ENCODE measurements at places on chromosomes 1 and 21. TPM values are rescaled to one million over a fixed set of nuclear protein-coding genes. Genes with fewer than 3 reads are reported as not detected.

The OSCP1 gene
- total RNA-seq, result 5.7 TPM

GRCh38 chr1:185440877-185441276 lies 123.8 kb upstream of the IVNS1ABP start:
- no peak for DNase-seq

The UHMK1 gene
- 51.7 TPM for total RNA-seq

The CNKSR1 gene
- total RNA-seq, result 13.0 TPM

DNA sequence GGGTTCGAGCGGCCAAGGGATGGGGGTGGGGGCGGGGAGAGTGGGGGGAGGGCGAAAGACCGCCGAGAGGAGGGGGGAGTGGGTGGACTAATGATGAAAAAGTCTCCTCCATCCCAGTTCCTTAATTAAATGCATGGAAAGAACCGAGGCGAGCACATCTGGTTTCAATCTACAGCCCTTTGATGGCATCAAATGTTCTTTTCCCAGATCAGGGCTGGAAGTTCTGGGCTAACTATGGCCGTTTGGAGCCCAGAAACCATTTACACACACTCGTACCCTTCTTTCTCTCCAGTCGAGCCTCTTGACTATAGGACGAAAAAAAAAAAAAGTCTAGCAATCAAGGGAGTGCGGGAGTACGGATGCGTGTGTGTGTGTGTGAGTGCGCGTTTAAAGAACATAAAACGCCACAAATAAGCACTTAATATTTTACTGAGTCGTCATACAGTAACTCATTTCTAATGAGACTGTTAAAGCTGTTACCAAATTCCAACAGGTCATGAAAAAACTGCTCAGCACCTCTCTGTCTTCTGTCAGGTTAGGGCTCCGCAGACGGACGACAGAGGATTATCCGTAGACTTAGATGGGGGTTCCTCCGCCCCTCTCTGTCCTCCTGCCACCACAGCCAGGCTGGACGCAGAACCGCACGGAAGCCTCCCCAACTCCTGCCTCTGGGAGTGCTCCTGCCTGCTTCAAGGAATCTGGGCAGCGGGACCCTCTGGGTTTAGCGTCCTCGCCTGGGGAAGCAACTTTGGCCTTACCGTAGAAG lies 2.1 kb upstream of the PRRX1 start:
- DNase-seq, result peak; percentile 68

GRCh38 chr21:31730712-31731055 lies 1.2 kb downstream of the SCAF4 start:
- peak; percentile 61 for DNase-seq

DNA sequence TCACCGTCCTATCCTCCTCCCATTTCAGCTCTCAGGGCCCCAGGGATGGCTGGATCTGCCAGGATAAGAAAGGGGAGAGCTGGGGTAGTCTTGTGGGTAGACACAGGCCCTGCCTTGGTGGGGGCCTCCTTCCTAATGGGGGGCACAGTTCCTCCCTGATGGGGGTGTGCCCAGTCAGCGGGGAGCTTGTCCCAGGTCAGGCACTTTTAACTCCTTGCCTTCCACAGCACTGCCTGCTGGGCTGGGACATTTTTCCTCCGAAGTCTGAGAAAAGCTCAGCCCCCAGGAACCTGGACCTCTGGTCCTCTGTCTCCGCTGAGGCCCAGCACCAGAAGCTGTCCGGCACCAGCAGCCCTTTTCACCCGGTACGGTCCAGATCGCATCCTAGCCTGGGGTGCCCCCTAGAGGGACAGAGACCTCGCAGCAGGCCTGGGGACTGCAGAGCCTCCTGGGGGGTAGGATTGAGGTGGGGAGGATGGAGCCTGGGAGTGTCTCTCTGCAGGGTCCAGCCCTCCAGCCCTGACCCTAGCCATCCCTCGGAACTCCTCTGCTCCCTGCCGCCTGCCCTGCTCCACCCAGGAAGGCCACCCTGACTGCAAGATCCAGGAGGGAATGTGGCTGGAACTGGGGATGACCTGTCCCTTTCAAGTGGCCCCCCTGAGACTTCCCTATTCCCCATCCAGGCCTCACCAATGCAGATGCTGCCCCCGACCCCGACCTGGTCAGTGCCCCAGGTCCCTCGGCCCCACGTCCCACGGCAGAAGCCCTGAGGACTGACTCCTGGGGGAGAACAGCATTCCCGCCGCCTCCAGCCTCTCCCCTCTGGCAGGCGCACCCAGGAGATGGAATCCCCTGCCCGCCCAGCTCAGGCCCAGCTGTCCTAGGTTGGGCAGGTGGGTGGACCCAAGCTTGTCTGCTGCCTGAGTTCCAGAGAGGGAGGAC lies 12.0 kb downstream of the MIIP start:
- no peak for DNase-seq

The LCE2C gene
- not detected for total RNA-seq

The SYT6 gene
- total RNA-seq, result 0.10 TPM

DNA sequence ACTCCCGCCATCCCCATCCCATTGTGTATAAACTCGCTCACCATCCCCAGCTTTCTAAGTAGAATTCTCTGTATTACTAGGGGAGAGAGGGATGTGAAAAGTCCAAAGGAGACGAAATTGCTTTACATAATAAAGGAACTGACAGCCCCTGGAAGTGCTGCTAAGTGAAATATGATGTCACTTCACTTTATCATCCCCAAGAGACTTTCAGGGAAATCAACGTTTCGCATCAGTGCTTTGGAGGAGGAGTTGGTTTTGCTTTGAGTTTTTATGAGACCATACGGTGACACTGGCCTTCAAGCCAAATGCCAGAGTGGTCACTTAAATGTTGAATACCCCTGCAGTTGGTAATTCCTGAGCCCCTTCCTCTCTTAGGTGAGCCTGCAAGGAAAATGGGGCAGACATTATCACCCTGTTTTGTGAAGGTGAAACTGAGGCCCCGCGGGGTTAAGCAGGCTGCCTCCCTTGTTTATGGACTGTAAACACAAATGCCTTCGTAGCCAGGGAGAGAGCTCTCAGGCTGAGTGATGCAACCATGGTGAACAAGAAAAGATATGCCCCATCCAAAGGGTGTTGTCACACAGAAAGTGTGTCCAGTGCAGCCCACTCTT lies 58.4 kb upstream of the KAZN start:
- no peak for DNase-seq

The ACKR1 gene
- total RNA-seq, result 10.3 TPM

- DNase-seq, result peak; percentile 75
Measured at GRCh38 chr1:111222308-111223125, 5.0 kb upstream of the CHI3L2 start.

- peak; percentile 82 for DNase-seq
Measured at GRCh38 chr1:117780687-117781475, 148.5 kb downstream of the GDAP2 start.

DNA sequence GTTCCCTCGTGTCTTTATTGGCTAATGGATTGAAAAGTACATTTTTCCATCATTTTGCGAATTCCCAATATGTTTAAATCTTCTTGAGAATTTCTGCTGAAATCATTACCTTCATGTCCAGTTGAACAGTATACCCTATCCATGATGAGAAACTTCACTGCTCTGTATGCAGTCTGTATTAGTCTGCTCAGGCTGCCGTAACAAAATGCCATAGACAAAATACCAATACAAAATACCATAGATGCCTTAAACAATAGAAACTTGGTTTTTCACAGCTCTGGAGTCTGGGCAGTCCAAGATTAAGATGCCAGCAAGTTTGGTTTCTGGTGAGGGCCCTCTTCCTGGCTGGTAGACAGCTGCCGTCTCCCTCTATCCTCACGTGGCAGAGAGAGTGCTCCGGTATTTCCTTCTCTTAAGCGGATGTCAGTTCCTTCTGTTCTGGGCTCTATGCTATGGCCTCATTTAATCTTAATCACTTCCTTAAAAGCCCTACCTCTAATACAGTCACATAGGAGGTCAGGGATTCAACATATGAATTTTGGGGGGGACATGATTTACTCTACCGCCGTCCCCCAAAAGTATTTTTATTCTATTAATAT lies 27.0 kb downstream of the CXADR start:
- DNase-seq, result no peak

The CLCA1 gene
- not detected for total RNA-seq

DNA sequence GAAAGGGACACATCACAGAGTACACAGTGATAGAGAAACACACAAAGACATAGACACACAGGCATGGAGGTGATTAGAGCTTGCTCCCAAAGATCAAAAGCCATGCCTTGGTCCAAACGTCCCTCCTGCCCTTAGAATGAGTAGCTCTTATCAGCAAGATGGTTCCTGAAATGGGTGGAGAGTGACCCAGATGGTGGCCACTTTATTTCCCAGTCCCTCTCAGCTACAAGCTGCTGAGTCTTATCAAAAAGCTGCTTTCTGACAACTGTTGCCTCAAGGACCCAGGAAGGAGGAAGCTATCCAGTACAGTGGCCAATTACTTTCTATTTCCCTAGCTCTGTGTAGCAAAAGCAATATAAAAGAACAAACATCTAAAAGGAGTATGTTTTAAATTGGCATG lies 7.7 kb upstream of the CLCA1 start:
- no peak for DNase-seq

The GUCA2B gene
- total RNA-seq, result not detected

- DNase-seq, result no peak
Measured at GRCh38 chr1:88773540-88774150, 89.6 kb downstream of the PKN2 start.

GRCh38 chr1:40034869-40035268 lies 5.7 kb upstream of the CAP1 start:
- DNase-seq, result no peak

- no peak for DNase-seq
Measured at GRCh38 chr1:166489356-166489669, 322.5 kb upstream of the FAM78B start.

The FCRLA gene
- total RNA-seq, result 1.4 TPM

The FBLIM1 gene
- 22.4 TPM for total RNA-seq

- no peak for DNase-seq
Measured at GRCh38 chr21:41659791-41660560, 106.9 kb downstream of the RIPK4 start.

DNA sequence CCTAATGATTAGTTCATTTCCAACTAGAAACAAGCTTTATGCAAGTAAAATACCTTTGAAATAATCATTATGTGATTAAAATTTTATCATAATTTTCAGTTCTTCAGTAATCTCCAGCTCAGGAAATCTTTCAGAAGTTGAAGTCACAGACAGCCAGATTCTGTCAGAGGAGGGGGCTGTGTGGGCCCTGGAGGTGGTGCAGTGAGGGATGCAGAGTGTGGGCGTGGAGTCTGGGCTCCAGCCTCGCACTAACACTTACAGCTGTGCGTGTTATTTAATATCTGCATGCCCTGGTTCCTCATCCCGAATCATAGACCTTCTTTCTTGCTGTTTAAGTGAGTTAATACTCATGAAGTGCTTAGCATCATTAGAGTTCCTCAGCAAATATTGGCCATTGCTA lies 23.9 kb downstream of the WDR64 start:
- DNase-seq, result no peak

The ERMAP gene
- total RNA-seq, result 14.1 TPM

DNA sequence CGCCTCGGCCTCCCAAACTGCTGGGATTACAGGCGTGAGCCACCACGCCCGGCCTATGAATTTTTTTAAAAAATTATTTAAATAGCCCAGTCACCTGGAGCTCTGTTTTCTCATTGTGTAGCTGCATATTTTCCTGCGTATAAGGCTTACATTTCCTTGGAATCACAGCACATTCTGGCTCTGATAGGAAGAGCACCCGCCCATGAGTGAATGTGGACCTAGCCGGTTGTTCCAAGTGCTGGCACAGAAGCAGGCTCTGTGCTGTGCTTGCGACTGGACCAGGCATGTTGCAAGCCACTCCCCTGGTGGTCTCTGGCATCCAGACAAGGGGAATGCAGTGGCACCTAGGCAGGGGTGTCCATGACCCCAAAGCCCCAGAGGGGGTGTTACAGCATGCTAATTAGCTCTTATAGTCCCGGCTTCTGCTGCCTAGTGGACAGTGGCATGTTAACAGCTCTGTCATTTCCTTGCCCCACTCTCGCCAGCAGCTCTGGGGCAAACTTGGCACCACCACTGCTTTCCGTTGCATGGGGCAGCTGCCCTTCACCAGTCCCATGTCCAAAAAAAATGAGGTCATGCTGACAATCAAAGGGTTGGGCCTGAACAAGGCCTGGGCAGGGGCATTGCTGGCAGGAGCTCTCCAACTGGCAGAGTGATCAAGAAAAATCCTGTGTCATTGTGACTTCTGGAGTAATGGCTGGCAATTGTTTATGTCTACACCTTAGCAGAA lies 5.2 kb upstream of the VTCN1 start:
- DNase-seq, result no peak

DNA sequence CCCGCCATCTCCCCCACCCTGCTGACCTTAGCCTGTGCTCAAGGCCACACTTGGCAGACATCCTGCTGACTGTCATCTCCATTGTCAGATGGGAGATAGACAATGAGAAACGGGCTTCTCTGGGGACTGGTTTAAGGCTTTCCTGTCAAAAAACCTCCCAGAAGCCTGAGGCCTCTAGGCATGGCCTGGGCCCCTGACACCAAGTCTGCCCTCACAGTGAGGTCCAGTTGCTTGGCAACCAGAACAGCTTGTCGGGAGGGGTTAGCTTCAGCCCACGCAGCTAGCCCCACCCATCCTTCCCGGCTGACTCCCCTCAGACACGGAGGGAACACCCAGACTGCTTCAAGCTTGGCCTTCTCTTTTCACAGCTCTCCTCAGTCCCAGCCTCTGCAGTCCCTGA lies 11.0 kb downstream of the PLEKHA6 start:
- DNase-seq, result peak; percentile 89

GRCh38 chr1:42198251-42198650 lies 33.7 kb upstream of the GUCA2A start:
- DNase-seq, result no peak

GRCh38 chr1:87174724-87175245 lies 153.9 kb upstream of the LMO4 start:
- no peak for DNase-seq

DNA sequence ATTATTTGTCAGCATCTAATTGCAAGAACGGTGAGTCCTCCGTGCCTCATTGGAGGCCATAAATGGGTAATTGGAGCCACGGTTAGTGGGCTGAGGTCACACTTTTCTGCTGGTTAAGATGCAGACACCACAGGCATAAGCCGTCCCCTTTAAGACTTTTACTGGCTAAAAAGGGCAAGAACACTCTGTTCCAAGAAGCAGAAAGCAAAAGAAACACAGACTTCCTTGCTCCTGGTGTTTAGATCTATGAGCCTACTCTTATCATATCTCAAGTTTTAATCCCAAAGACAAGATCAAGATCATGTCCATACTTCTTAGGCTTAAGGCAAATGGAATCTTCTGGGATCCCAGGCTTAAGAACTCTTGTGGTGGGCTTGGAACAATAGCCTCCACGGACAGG lies 17.3 kb upstream of the GJA5 start:
- DNase-seq, result no peak
